NCI-H1105 treated with DMSO at 0.1 percent for 48 hours (cell line): ENCODE measurements at places on chromosomes 7 and 10.

GRCh38 chr7:26363465-26363864, 71.8 kb downstream of the SNX10 start:
- no peak for DNase-seq

DNA sequence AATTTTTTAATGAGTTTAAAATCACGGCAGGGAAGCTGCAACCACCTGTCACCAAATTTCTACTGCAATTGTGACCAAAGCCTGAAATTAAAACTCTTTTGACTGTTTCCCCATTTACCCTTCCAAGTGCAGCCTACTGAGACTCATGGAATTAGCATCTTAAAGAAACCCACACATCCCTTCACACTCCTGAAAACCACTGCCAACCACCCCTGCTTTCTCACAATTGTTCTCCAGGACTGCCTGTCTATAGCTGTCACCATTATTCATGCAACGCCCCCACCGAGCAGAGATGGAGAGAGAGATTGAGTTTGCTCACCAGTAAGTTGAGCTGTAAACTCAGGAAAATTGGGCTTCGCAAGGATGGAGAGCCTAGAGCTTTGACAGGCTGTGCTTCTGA, 383.8 kb upstream of the SORCS1 start:
- no peak for DNase-seq

- no peak for DNase-seq
Measured at GRCh38 chr10:17349717-17350116, 104.7 kb downstream of the ST8SIA6 start.

GRCh38 chr7:2213551-2214215, 19.1 kb downstream of the MAD1L1 start:
- DNase-seq: no peak

DNA sequence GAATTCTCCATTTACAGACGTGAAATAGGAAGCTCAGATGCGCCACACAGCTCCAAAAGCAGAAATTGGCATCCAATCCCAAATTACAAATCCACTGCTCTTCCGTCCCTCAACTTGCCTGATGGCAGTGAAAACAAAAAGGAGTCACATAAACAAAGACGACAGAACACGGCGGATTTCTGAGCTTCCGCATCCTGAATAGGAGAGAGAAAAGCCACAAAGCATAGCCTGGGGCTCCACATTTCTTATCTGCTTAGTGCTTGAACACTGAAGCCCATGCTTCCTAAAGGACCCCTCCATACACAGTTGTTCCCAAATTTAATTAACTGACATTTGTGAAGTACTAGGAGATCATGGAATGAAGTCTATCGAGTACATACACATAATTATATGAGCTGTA, 32.6 kb downstream of the BEND7 start:
- DNase-seq: no peak

DNA sequence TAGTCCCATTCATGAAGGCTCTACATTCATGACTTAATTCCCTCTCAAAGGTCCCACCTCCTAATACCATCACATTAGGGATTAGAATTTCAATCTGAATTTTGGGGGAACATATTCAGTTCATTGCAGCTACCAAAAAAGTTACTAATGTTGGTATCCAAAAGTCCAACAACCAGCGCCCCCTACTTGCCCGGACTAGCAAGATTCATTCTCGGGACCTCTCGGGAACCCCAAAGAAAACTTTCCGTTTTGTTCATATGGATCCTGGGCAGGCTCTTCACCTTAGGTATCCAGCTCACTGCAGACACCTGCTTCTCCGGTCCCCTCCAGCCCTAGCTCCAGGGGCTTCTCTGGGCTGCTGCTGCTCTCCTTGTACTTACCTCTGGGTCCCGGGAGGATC, 8.9 kb upstream of the GRK5 start:
- DNase-seq: no peak

DNA sequence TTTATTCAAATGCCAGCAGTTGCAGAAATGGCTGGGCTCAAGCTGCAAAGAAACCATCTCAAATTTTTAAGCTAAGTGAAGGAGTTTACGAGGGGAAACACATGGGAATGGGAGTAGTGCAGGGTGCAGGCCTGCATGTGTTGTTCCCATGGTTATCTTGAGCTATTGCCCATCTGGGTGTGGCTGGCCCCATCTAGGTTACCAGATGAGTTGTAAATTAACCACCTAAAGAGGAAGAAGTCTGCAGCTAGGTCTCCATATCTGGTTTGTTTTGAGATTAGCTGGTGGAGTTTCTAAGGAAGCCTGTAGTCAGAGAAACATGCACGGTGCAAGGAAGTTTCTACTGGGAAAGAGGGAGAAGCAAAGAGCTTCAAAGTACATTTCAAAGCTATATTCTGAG, 23.3 kb upstream of the STEAP2 start:
- no peak for DNase-seq

DNA sequence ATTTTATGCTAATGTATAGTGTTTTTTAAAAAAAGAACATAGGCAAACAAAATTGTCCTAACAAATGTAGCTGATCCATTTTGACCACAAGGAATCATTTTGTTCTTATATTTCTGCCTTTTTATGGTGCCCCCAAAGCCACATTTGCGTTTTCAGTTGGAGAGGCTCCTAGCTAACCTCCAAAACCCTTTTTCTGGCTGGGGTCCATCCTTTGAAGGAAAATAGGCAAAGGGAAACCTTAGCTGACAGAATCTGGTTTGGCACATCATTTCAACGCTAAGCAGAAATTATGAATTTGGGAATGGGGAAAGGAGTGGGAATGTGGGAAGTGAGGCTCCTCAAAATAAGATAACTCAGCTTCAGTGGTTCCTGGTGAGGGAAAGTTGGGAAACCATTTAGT, 25.6 kb upstream of the SLC25A13 start:
- DNase-seq: no peak

DNA sequence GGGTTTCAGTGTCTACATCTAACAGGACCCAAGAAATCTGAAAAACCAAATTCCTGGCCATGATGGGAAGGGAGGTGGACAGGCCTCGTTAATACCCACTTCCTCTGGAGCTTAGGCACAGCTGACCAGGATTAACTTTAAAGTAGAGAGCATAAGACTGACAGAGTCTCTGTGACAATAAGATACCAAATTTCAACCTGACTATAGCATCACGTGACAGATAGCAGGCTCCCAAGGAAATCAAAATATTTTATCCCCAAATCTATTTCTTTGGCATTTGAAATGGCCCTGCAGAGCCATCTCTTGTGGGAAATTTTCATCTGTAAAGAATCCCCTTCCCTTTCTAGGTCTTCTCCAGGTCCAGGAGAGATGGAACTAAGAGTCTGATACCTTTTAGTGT, 258.3 kb downstream of the TCERG1L start:
- no peak for DNase-seq

- no peak for DNase-seq
Measured at GRCh38 chr7:31020652-31021051, 31.5 kb upstream of the ADCYAP1R1 start.

DNA sequence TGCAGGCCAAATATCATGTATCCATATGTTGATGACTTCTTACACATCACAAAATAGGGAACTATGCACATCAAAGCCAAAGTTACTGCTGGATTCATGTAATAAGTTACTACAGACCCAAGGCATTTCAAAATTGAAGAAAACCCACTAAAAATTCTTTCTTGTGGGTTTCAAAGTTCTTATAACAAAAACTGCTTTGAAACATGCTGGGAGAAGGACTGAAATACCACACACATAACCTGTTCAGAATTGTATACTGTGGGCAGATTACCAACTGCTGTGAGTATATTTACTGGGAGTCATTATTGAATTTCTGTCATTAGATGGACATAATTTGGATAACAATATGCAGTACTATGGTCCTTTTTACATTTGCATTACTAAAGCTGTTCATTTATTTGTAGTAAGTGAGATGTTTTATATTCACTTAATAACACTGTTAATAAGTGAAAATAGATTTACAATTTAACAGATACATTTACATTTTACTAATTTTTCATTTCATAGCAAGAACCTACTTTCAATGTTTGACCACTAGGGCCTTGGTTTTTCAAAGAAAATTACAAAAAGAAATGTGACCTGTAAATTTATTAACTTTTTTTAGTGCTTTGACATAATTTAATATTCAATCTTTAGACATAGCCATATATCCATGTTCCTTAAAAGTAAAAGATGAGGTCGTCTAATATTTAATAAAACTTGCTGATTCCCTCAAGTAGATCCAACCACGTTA, 132.6 kb downstream of the MAGI2 start:
- DNase-seq: no peak

DNA sequence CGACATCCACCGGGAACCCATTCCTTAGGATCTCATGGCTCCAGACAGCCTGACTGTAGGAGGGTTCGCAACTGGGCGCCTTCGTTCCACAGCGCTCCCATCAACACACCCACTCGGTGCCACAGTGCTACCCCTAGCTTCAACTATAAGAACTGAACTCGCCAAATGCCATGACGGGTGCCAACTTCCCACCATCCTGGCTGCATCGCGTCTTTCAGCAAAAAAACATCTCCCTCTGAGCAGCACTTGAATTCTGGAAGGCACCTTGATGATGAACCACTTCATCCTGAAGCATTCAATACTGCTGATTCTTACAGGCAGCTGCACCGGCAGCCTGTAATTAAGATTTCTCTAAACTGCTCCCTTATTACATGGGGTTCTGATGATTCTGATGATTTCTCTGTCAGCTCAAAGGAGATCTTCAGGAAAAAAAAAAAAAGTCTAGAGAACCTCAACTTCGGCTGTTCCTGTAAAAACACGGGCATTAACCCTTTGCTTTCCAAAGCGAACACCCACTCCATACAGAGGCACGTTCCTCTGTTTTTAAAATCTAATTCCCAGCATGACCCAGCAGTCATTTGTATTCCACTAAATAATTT, 1.3 kb downstream of the CYTH3 start:
- DNase-seq: peak; percentile 54

DNA sequence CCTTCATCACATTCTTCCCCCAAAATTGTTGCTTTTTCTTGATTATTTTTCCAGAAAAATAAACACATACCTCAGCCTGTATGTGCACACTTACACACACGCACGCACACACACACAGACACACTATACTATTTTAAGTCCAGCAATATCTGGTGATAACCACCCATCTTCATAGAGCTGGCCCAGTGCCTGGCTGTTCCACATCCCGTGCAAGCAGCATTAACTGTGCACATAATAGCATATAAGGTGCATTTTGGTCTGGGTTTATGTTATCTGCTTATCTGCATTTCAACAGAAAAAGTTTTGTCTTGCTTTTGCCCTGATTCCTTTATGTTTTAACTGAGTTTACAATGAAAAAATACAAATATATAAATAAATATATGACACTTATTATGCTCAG, 143.1 kb upstream of the KLF6 start:
- DNase-seq: no peak

- peak; percentile 45 for DNase-seq
Measured at GRCh38 chr7:117871778-117872538, 1.3 kb downstream of the CTTNBP2 start.

GRCh38 chr7:16365952-16366351, 55.4 kb downstream of the CRPPA start:
- no peak for DNase-seq

GRCh38 chr10:129861776-129862531, 102.1 kb downstream of the EBF3 start:
- DNase-seq: peak; percentile 26

DNA sequence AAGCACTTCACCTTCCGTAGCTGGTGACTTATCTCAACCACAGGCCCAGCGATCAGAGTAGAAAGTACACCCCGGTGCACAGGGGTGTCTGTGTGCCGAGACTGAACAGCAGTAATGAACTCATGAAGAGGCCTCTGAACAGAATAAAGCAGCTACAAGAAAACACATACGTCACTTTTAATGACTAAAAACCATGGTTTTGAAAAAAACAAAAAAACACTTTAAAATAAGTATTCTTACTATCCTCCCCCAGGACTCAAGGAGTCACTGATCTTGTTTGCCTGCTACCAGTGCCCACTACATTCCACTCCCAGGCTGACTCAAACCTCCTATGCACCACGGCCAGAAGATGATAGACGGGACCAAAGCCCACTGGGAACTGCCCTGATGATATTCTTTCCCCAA, 53.8 kb downstream of the NCAPG2 start:
- no peak for DNase-seq

DNA sequence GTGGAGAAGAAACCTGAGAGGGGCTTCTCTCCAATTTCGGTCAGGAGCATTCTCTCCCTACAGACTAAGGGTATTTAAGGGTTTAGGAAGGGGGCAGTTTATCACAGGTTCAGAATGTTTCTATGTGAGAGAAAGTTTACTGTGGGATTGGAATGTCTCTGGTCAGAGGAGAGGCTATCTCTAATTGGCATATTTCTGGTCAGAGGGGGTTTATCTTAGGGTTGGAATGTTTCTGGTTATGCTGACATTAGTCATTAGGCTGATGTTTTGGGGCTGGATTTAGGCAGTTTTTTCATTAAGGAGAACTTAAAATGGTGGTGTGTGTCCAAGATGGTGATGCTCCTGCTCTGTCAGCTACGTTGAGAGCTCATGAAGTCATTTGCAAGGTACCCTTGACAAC, 758.0 kb downstream of the TYW1 start:
- no peak for DNase-seq

DNA sequence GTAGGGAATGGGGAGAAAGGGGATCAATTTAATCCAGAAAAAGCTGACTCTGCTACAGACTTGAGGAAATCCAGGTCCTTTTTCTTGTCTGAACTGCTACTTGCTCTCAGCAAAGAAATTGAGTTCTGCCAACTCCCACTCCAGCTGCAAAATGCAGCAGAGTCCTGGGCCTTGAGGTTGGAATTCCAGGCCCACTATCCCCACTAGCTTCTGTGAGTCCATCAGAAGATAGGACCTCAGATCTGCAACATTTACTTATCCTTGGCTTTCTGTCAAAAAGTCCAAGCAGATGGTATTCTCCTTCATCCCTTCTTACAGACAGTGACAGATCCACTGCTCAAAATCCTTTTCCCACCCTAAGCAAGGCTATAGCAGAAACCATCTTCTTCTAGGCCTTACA, 219.2 kb downstream of the ARHGAP12 start:
- DNase-seq: no peak

GRCh38 chr7:6256677-6257535, 15.5 kb downstream of the CYTH3 start:
- no peak for DNase-seq

- DNase-seq: no peak
Measured at GRCh38 chr7:31791881-31792280, 104.9 kb downstream of the PPP1R17 start.

- no peak for DNase-seq
Measured at GRCh38 chr7:91694351-91694841, 186.1 kb downstream of the MTERF1 start.

DNA sequence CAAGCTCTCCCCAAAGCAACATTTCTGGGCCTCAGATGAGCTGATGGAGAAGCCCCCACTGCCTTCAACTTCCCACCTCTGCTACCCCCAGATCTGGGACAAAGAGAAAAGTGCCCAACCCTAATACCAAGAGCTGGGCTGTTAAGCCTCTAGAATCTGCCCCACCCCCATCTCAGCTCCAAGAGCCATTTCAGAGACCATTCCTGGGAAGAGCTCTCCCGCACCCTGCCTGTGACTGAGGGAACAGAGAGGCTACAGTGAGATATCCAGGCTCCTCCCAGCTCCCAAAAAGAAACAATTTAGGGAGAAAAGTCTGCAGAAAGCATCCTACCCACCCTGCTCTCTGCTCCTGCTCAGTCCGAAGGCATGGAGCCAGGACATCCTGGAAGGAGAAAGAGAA, 2.5 kb upstream of the KCNH2 start:
- DNase-seq: no peak
